ENCODE measurements at places on chromosomes 13 and 19.
A peak's percentile ranks its signal among the peaks of the same experiment; 100 is the strongest.

DNA sequence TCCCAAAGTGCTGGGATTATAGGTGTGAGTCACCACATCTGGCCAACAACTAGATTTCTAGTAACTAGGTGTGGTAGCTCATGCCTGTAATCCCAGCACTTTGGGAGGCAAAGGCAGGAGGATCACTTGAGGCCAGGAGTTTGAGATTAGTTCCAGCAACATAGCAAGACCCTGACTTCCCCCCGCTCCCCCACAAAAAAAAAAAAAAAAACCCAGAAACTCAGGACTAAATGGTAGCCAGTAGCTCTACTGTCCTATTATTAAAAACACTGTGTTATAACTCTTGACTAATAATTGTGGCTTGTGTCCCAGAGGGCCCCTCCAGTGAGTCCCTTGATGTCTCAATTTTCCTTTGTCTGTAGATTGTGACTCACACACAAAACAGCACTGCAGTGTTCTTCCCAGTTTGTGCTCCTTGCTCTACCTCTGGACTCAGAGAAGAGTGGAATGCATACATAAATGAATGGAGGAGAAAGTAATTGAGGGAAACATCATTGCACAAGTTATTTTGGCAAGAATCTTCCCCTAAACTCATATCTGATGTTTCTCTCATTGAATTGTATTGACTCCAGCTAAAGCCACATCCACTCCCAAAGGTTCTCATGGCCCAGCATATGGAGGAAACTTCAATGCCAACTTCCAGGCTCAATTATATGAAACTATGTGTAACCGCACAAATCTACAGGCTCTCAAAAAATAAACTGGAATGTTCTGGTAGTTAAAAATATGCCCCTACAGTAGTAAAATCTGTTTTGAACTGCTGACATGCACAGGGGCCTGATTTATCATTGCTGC lies 8.8 kb downstream of the TPT1 start:
- peak; percentile 82 for DNase-seq

DNA sequence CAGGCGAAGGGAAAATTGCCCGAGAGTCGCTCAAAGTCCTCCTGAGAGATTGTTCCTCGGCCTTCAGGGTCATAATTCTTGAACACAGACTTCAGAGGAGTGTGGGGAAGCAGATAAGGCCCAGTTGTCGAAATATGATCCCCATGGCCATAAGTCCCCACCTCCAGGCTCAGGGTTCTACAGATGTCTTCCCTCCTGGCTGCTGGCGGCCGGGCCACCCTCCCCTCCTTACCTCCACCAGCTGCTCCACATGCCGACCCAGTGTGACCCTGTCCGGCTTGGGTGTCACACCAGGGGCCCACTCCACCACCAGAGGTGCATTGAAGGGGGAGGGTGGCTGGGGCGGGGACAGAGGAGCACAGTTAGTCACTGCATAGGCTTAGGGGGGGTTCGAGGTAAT lies 10.1 kb downstream of the FAM98C start:
- DNase-seq: no peak

GRCh38 chr13:112059457-112060281 lies 7.3 kb upstream of the SOX1 start:
- no peak for DNase-seq

GRCh38 chr13:110853235-110853721 lies 61.6 kb downstream of the ANKRD10 start:
- DNase-seq: no peak

- DNase-seq: no peak
Measured at GRCh38 chr13:80430561-80430960, 89.6 kb upstream of the SPRY2 start.

DNA sequence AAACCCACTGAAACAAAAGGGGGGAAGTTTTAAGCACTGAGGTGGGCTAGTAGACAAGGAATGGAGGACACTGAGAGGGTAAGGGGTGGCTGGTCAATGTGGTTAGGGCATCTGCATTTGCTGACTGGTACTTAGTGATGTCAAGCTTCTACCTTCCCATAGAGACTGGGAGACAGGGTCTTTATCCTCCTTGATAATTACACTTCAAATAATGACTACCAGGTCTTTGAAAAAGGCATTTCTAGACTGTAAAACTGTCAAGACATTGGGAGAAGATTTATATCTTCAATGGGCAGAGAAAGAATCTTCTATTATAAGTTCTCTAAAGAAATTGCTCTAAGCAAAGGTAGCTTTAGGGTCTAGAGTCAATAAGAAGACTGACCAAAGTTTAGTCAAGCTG lies 1490.8 kb upstream of the PCDH20 start:
- DNase-seq: no peak

DNA sequence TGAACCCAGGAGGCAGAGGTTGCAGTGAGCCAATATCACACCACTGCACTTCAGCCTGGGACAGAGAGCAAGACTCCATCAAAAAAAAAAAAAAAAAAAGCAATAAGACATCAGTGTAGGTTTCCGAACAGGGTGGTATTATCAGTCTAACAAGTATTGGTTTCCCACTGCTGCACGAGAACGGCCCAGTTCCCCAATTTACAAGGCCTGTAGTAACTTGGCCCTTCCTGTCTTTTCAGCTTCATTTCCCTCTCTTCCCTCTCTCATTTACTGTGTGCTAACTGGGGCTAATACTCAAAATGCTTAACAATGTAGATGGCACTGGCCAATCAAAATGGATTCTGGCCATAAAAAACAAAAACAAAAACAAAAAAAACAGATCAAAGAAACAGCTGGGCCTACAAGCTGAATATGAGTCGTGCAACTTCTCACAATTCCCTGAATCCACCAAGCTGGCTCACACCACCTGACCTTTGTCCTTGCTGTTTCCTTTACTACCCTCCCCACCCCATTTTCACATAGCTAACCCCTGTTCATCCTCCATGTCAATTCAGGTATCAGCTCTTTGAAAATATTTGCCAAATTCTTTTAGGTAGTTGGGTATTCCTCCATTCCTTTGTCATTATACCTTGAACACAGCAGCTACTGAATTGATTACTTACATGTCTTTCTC lies 2.4 kb downstream of the TEX101 start:
- DNase-seq: no peak

GRCh38 chr13:102561933-102562332 lies 34.9 kb upstream of the TPP2 start:
- DNase-seq: no peak

DNA sequence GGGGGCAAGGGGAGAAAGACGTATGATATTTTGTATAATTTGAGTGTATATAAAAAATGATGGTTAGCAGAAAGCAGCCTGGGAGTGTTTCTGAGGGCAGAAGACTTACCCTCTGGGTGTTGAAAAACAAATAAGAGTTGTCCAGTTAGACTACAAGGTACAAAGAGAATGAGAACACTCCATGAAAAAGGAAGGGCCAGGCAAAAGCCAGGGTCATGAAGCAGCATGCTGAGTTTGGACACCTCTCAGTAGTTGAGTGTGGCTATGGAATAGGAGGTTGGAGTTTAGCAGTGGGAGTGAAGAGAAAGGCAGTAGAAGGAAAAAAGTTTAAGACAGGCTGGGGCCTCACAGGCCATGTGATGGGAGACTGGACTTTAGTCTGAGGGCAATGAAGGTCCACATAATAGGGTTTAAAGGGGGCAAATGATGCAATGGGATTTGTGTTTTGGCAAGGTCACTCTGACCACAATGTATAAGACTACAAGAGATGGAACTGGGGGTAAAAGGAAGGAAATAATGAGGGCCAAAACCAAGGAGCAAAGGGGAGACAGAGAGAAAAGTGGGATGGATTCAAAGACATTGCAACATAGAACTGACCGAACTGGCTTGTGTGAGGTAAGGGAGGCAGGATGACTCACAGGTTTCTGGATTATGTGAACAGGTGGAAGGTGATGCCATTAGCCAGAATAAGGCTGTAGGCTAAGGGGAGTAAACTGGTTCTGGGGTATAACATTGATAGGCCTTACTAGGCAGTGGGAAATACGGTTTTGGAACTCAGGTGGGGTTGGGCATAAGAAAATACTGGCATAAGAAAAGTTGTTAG lies 76.6 kb downstream of the SERP2 start:
- DNase-seq: no peak

DNA sequence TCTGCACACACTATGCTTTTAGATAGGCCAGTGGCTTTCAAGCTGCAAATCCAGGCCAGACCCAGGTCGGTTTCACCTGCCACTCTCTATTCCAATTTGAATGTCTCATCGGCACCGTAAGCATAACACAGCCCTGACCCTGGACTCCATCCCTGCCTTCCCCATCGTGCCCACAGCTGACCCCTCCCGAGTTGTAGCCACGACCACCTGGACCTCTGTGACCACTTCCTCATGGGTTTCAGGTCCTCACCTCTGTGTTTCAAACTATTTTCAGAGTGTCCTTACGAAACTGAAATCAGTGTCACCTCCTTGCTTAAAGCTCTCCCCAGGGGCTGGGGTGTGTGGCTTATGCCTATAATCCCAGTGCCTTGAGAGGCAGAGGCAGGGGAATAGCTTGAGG lies 9.0 kb upstream of the HSH2D start:
- DNase-seq: peak; percentile 58

DNA sequence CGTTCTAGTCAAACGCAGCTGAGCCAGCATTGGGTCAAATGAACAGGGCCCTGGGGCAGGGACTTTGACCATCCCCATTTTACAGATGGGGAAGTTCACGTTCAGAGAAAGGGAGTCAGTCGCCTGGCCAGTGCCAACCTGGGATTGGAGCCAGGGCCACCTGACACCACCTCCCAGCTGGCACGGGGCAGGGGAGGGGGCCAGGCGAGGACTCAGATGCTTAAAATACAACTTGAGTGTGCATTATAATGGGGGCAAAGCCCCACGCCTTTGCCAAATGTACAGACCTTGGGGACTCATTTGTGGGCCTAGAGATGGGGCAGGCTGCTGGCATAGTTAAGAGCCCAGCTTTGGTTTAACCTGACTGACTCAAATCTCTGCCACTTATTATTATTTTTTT lies 14.6 kb downstream of the PRR12 start:
- DNase-seq: no peak

DNA sequence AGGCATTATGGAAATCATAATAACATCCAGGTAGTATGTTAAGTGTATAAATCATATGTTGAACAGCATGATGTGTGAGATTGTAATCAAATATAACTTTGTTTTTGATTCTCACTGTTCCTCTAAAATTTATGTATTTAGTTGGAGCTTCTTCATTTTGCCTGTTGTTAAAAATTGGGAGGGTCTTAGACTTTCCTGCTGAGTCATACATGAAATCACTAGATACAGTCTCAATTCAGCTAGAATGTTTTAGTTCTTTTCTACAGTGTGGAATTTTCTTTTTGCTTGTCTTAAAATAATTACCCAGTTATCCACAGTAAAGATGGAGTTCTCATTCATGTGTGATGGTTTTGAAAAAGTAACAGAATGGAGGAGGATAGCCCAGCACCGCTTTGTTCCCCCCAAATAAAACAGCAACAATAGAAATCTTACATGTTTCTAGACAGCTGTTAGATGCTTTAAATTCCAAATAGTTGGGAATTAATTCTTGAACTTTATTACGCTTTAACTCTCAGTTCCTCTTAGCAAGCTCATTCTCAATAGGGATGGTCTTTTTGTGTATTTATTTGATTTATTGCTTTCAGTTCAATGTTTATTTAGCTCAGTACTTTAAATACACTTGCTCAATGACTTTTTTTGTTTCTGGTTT lies 109.5 kb downstream of the PDS5B start:
- DNase-seq: no peak

GRCh38 chr13:29384466-29384865 lies 211.0 kb downstream of the SLC7A1 start:
- peak; percentile 12 for DNase-seq

DNA sequence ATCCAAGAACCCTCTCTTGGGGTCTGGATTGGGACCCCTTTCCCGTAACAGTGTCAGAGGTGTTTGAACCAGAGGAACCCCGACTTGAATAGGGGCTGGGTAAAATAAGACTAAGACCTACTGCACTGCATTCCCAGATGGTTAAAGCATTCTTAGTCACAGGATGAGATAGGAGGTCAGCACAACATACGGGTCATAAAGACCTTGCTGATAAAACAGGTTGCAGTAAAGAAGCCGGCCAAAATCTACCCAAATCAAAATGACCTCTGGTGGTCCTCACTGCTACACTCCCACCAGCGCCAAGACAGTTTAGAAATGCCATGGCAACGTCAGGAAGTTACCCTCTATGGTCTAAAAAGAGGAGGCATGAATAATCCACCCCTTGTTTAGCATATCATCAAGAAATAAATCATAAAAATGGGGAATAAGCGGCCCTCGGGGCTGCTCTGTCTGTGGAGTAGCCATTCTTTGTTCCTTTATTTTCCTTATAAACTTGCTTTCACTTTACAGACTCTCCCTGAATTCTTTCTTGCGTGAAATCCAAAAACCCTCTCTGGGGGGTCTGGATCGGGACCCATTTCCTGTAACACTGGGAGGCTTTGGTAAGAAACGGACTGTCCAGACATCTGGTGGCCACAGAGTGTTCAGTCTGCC lies 4.4 kb upstream of the SIN3B start:
- no peak for DNase-seq

DNA sequence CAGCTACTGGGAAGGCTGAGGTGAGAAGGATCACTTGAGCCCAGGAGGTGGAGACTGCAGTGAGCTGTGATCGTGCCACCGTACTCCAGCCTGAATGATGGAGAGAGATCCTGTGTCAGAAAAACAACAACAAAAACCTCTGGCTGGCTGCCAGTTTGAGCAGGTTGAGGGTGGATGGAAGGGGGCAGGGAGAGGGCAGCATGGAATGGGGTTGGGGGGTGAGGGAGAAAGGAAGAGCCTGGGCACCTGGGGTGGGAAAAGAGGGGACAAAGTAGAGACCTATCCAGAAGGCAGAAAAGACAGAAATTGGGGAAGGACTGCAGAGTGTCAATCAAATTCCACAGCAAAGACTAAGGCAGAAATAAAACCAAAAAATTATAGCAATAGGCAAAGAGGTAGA lies 4.7 kb downstream of the SLC1A5 start:
- DNase-seq: no peak

GRCh38 chr13:94972262-94972661 lies 259.9 kb upstream of the SOX21 start:
- no peak for DNase-seq

- DNase-seq: peak; percentile 44
Measured at GRCh38 chr13:51148952-51149573, 38.0 kb upstream of the C13orf42 start.

DNA sequence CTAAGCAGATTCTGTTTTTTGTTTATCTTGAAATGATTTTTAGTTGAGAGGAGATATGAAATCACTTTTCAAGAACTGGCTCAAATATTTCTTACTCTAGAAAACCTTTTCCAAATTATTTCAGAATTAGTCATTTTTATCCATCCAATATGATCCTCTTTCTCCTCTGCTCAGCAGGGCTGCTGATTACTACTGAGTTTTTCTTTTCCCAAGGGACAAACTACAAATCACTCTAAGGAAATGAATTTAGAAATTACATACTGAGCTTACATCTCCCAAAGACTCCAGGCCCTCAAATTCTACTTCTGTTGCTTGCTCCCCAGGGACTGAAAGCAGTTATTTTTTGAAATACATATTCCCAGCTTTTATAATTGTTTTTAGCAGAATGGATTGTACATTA lies 87.4 kb upstream of the UFM1 start:
- no peak for DNase-seq

Data from NB4 (cell line).